ENCODE measurements at places on chromosomes 2 and 18.
A peak's percentile ranks its signal among the peaks of the same experiment; 100 is the strongest.

DNA sequence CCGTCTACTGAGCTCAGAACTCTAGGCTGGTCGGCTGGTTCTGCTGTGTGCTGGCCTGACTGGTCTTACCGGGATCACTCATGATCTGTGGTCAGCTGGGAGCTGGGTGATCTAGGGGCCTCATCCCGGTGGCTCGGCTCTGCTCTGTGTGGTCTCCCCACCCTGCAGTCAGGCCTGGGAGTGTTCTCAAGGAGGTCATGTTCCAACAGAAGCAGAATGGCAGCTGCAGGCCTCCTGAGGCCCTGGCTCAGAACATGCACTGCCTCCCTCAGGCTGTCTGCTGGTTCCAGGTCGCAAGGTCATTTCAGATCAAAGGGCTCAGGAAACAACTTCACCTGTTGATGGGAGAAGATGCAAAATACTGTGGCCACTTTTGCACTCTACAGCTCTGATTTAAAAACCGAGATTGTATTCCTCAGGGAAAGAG, 81.1 kb upstream of the RFX8 start:
- DNase-seq: no peak

GRCh38 chr2:173982918-173983317, 17.7 kb upstream of the SP3 start:
- peak; percentile 89 for DNase-seq

DNA sequence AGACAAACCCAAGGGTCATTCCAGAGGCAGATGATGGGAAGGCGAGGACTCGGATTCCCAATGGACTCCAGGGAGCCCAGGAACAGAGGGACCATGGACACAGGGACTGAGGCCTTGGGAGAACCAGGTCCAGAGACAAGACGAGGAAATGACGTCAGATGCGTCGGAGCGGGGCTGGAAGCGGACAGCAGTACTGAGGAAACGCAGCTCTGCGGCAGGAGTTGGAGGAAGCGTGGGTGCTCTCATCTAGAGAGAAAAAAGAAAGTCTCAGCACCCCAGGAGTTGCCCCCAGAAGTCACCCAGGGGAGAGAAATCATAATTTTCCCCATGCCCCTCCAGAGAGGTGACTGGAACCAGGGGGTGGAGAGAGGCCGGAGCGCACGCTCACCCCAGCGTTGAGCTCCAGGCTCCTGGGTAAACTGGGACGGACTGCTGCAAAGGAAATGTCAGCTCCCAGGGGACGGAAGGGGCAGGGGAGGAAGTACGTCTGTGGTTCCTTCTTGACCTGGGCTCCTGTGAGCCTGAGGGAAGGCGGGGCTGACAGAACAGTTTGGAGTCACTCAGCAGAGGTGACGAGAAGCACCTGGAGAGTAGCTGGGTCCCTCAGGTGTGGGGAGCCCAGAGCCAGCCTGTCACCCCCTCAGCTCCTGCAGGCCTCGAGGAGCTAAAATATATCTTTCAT, 44.7 kb downstream of the CMPK2 start:
- DNase-seq: no peak

GRCh38 chr2:146665800-146666199, 1179.0 kb upstream of the ACVR2A start:
- no peak for DNase-seq

DNA sequence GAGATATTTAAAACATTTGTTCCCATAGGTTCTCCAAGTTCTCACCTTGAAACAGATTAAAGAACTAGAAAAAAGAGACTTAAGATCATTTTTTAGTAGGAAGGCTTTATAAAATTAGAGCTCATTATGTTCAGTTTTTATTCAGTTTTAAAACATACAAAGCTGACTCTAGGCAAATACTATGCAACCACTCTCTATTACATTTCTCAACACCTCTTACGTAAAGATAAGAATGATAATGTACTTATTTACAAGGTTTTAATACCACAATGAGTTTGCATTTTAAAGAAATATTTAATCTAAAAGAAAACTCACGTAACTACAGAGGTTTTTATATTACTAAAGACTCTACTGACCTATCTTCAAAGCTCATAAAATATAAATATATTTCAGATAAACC, 68.8 kb downstream of the TMEM131 start:
- no peak for DNase-seq

DNA sequence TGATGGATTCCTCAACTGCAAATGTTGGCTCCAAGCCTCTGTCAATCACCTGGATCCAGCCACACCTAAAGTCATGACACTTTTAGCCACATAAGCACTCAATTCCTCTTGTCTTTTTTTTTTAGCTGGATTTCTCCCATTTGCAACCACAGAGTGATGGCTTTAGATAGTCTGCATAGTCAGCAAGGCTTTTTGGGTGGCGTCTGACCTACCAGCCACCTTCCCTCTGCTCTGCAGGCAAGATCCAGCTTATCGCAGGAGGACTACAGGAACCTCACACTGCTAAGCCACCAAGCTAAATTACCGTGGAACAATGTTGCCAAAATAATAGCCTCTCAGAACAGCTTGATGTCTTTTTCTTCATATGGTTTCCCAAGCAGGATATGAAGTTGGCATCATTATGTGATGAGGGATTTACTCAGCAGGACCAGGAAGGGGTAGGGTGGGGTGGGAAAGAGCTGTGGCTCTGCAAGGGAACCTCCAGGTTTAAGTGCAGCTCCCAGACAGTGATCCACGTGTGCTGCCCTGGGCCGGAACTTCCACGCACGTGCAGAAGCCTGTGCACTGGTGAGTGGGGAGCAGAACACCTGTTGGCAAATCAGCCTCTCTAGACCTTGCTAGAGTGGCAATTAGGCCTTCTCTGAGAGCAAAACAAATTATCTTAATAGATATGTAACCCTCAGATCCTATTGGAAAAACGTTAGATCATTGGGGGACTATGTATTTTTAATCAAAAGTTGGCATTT, 170.6 kb upstream of the NCK2 start:
- peak; percentile 58 for DNase-seq

DNA sequence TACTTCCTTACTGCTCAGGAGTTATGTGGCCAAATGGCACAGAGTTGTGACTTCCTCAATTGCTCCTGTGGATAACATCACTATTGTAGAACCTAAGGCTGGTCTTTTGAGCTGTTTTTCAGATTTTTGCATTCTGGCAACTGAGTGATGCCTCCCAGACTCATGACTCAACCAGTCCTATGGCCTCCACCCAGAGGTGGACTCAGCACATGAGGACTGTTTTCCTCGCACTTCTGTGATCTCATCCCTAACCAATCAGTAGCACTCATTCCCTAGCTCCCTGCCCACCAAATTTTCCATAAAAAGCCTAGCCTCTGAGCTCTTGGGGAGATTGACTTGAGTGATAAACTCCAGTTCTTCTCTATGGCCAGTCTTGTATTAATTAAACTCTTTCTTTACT, 407.9 kb upstream of the TNP1 start:
- DNase-seq: no peak

- DNase-seq: no peak
Measured at GRCh38 chr18:8799001-8799400, 93.6 kb downstream of the MTCL1 start.
